SHP77 (cell line): ENCODE measurements at places on chromosomes 3 and 15.

- DNase-seq = no peak
Observed at GRCh38 chr3:77342688-77343087, 302.8 kb downstream of the ROBO2 start.

GRCh38 chr3:15205482-15205933, 538 bp upstream of the CAPN7 start:
- DNase-seq = no peak

DNA sequence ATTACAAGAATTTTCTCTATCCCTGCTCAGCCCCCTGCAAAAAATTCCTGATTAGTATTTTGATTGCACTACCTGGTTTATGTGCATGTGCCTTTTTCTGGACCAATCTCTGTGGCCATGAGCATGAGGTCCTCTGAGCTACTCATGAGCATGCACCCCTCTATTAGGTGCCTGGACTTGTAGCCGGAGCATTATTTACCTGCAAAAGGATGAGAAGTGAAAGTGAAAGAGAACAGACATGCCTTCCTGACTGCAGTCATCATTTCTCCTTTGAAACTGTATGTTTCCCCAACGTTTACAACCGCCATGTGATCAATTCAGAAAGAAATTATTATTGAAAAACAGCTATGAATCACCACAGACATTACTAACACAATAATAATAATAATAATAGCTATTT, 1008.8 kb downstream of the ROBO2 start:
- no peak for DNase-seq

GRCh38 chr15:60062826-60063225, 58.7 kb downstream of the FOXB1 start:
- DNase-seq = no peak

DNA sequence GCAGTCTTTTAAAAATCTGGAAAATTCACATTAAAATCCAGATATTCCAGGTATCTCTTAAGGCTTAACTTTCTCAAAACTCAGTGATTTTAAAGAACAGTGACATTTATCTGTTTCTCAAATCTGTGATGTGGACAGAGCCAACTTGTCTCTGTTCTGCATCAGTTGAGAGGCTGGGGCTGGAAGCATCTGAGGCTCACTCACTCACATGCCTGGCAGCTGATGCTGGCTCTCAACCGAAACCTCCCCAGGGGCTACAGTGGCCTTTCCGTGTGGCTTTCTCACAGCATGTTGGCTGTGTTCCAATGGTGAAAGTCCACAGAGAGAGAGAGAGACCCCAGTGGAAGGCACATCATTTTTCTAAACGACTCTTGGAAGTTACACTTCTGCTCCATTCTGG, 53.5 kb downstream of the CEMIP start:
- no peak for DNase-seq

GRCh38 chr3:131329774-131330173, 51.8 kb upstream of the NUDT16 start:
- DNase-seq = no peak

DNA sequence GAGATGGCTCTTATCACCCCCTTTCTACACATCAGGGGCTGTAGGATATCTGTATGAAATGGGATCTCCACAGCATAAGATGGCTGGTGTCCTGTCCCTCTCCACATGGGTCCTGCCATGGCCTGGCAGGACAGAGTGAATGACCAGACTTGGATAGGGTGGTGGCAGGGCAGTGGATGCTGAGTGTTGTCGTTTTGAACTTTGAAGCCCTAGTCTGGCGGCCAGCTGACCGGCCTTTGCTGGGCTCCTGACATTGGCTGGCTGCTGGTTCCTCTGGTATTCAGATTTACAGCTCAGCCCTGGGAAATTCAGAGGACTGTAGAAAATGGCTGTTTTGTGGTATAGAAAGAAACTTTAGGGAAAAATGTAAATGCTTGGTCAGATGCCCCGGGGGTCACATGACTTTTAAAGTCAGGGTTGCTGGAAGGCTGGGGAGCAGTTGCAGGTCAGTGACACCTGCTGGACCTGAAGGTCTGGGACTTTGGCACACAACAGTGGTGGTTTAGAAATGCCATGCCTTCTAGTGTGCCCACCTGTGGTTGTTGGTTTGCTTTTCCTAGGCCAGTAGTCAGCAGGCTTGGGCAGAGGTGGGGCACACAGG, 13.5 kb upstream of the PGPEP1L start:
- no peak for DNase-seq

DNA sequence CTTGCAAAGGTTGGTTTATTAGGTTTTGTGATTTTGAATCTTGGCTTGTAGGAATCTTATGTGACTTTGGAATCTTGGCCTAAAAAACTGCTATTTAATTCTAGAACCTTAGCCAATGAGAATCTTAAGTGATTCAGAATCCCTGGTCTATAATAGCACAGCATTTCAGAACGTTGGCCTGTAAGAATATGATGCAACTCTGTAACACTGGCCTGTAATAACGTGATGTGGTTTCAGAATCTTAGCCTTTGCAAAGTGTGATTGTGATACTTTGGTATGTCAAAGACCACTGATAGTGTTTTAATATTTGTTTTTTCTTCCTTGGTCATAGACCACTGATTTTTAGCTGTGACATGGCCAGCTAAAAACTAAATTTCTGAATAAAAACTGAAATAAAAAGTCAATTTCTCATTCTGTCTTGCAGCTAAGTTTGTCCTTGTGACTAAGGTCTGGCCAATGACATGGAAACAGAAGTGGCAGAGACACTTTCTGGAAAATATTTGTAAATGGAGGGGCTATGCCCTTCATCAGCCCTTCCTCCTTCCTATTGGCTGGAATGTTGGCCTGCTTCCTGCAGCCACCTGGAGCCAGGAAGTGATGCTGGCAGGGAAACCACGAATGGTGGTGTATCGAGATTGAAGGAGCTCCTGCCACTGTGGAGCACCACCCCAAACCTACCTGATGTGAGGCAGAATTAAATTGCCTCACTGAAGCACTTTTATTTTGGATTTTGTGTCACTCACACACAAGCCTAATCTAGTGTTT, 42.3 kb upstream of the CORO2B start:
- DNase-seq = no peak

DNA sequence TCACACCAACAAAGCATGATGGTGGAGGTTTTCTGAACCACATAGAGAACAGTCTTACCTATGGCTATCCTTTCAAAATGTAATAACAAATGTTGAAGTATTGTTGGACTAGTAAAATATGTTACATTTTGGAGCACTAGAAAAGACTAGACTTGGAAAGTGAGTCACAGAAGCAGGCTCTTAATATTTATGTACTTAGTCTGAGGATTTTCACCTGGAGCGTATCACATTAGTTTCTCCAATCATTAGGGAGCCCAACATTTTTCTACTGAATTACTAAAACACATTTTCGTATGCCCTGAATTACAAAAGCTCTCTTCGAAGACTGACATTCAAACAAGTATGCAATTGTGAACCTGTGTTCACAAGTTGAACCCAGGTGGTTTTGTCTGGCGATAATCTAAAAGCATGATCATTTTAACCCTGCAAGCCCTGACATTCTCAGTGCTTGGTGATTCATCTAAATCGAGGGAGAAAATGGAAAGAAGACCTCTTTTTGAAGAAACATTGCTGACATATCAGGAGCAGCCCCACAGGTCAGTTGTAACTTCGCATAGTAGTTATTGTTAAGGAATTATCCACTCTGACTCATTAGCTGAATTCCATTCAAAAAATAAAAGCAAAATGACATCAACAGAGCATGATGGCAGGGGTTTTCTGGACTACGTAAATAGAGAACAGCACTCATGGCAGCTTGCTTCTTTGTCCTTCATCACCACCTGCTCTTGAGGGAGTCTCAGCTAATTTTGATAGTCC, 679.8 kb upstream of the NECTIN3 start:
- no peak for DNase-seq

DNA sequence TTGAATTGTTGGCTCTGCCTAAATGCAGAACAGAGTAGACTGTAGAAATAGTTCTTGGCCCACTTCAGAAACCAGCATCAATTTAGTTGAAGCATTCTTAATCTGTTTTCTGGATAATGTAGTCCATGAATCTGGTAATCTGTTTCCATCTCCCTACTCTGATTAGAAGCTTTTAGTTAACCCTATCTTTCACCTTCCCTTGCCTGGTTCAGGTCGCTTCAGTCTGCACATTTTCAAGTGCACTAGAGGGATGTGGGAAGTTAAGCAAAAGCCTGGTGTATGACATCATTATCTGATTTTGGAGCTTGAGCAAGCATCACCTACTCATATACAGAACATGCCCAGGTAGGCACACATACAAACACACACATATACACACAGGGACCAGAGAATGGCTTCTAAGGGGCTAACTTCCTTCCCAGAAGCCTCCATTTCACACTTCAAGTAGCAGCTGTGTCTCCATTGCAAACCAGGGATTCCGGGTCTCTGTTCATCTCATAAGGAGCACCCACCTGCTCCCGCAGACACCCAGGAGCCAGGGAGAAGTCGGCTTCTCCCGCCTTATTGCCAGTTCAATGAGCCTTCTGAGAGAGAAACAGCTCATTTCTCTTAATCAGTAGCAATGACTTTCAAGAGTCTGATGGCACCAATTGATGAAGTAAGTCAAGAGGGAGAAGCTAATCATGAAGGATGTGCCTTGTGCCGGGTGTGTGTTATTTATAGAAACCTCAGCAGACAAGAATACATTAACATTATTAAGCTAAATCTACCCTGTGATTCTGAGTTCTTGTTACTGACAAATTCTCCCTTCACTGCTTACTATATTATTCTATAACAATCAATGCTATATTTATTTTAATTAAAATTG, 347.9 kb upstream of the STAC start:
- no peak for DNase-seq

- no peak for DNase-seq
Observed at GRCh38 chr15:20356911-20357480, 184.6 kb downstream of the GOLGA6L6 start.

- no peak for DNase-seq
Observed at GRCh38 chr3:16837602-16838001, 47.2 kb upstream of the PLCL2 start.

- peak; percentile 46 for DNase-seq
Observed at GRCh38 chr3:134374105-134374790, at the start of gene AMOTL2. Gene AMOTL2 (minus strand): TSS chr3:134374447. CDS start chr3:134371433, 3,014 bp downstream.

GRCh38 chr3:133945381-133946095, 49.9 kb upstream of the RAB6B start:
- DNase-seq = no peak

- DNase-seq = no peak
Observed at GRCh38 chr3:169286992-169287391, 376.5 kb downstream of the MECOM start.

- peak; percentile 3 for DNase-seq
Observed at GRCh38 chr15:41115161-41115651, 874 bp downstream of the INO80 start.

- no peak for DNase-seq
Observed at GRCh38 chr15:64437982-64438381, 22.4 kb upstream of the ZNF609 start.

GRCh38 chr15:40313531-40314398, 6.0 kb upstream of the PLCB2 start:
- DNase-seq = peak; percentile 83

GRCh38 chr3:99969136-99969535, 145.2 kb downstream of the FILIP1L start:
- DNase-seq = no peak

DNA sequence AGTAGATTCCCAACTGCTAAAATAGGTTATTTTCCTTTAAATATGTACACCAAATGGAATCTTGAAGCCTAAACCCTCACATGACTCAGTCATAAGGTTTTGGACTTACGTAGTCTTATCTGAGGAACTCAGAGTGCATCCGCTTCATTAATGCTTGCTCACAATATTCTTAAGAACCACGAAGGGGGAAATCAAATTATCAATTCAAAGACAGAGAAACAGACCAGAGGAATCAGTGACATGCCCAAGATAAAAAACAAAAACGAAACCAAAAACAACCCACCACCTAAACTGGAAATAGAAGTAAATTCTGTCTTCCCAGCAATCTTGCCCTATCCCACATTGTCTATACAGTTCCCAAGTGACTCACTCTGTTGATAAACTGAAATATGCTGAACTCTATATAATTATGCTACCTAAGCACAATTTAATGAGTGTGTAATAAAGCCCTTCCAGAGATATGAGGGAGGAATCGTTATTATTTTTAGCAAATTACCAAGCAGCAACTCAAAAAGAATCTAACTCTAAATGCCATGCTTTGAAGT, 135.4 kb upstream of the CBLB start:
- DNase-seq = no peak

GRCh38 chr3:41740374-41740886, 221.5 kb downstream of the ULK4 start:
- DNase-seq = no peak

DNA sequence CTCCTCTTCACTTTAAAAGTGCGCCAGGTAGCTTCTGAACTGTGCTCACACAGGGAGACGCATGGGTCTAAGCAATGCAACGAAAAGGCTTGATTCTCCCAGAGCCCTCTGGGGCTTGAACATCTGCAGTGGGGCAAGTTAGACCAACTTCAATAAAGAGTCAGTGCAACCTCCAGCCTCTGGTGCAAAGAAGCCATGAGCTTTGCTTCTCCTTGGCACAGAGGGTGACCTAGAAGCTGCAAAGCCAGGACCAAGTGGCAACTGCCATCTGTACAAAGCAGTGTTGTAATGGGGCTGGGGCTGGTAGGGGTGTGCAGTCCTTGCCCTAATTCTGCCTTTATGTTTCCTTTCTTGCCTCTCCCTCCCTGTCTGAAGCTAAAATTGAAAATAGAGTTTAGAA, 219.0 kb upstream of the CD96 start:
- DNase-seq = no peak

- no peak for DNase-seq
Observed at GRCh38 chr3:9750556-9751411, 1.0 kb downstream of the OGG1 start.

- DNase-seq = no peak
Observed at GRCh38 chr3:108403686-108404345, 106.6 kb downstream of the MYH15 start.

DNA sequence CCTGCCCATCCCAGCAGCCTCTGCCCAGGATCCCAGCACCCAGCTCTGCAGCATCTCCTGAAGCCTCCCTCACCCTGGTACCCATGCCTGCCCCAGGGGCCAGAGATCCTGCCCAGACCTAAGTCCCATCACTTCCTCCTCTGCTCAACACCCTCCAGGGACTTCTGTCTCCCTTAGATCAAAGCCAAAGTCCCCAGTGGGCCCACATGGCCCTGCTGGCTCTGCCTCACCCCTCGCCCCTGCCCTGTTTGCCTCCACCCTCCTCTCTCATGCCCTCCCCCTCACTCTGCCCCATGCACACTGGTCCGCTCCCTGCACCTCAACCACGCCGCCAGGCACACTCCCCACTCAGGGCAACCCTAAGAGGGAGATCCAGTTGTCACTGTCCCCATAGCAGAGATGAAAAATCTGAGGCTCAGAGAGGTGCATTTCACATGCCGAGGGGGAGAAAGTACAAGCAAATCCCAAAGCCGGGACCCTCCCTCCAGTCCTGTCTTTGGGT, 146.5 kb downstream of the NUP210 start:
- no peak for DNase-seq

DNA sequence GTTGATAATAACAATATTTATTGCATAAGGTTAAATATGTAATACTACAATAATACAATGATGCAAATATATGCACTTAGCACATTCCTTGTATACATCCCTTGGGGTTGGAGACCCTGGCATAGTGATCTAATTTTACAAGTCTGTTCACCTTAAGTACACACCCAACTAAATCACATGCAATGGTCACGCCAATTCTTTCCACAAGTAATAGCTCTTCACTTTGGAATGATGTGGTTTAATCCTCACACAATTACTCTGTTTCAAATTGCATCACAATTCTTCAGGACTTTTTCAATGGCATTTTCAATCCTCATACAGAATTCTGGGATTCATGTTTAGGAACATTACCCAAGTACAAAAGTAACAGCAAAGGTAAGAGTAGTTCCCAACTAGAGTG, 27.3 kb upstream of the SPRED1 start:
- no peak for DNase-seq
